ENCODE measurements at places on chromosomes 13 and 19.

GRCh38 chr13:91621963-91622362, 223.5 kb downstream of the GPC5 start:
- DNase-seq, result no peak

DNA sequence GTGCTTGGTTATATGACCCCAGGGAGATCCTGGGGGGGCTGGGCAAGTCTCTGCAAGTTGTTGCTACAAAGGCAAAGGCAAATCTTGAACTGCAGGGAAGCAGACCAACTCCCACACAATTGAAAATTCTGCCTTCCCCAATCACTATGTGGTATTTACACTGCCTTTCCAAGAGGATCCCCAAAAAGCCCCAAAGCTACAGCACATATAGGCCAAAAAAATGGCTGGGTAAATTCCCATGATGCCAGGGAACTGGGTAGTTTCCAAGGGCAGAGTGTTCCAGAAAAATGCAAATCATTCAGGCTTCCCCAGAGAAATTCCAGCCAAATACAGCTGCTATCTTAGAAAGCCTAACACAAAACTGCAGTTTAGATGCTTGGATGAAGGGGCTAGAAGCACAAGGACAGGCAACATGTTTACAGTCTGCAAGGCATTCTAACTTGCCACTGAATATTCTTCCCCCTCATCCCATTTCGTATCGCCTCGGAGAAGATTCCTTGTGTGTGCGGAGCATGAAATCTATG, 6.2 kb downstream of the FOXO1 start:
- no peak for DNase-seq

GRCh38 chr19:4108767-4109625, 14.9 kb downstream of the MAP2K2 start:
- DNase-seq, result no peak

- no peak for DNase-seq
Observed at GRCh38 chr13:34900288-34900739, 41.8 kb upstream of the NBEA start.

DNA sequence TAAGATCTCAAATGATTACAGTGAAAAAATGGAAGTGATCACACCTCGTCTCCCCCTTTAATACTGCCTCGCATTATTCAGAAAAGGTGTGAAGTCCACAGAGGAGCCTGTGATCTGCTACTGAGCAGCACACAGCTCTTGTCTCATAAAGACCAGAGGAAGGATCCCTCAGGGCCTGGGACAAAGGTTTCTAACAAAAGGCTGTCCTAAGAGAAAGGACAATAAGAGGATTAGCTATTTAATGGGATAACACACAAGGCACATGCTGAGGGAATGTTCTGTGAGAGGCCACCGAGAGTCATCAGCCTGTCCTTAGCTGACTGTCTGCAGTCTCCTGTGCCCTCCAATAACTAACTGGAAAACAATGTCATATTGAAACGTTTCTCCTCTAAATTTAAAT, 26.7 kb downstream of the EBPL start:
- DNase-seq, result no peak

- DNase-seq, result no peak
Observed at GRCh38 chr19:4206818-4207484, 22.4 kb upstream of the EBI3 start.

GRCh38 chr13:63190742-63191141, 1775.1 kb upstream of the PCDH20 start:
- peak; percentile 24 for DNase-seq

DNA sequence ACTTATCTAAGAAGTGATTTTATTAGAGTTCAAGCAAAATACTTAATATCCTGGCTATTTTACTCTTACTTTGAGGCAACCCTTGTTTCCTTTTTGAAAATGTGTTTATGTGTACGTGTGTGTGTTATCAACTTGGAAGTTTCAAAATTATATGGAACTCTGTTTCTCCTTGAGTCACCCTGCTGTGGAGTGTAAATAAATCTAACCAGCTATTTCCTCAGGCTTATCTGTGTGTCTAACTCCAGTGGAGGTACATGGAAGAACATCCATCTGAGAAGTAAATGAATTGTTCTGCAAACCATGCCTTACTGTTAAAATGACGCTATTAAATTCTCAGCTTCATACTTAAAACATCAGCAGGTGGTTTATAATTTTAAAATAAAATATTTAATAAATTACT, 583.4 kb upstream of the SLITRK5 start:
- no peak for DNase-seq

DNA sequence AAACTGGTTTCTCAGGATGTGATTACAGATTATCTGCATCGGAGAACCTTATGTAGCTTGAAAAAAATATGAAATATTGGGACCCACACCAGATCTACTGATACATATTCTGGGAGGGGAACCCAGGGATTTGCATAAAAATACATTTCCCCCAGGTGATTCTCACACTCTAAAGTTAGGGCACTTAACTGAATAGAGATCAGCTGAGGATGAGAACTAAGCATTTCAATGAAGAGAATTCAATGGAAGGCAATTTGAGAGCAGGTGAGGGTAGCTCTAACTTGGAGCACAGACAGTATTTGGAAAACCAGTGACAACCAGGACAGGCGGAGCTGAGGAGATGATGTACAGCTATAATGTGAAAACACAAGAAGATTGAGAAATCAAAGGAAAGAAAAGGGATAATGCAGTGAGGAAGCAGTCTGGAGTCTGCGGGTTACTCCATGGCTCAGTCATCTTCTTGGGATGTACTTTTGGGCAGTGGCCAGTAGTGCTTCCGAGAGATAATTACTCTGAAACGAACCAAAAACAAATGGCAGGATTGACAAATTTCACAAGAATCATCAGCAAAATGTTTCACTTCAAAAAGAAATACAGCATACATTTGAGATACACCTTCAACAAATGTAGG, 6.1 kb upstream of the OXGR1 start:
- DNase-seq, result no peak

DNA sequence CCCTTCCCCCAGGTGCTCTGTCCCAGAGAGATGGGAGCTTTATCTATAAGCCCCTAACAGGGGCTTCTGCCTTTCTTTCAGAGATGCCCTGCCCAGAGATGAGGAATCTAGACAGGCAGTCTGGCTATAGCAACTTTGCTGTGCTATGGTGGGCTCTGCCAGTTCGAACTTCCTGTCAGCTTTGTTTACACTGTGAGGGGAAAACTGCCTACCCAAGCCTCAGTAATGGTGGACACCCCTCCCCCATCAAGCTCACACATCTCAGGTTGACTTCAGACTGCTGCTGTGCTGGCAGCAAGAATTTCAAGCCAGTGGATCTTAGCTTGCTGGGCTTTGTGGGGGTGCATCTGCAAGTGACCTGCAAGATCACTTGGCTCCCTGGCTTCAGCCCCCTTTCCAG, 21.5 kb downstream of the CYSLTR2 start:
- no peak for DNase-seq

GRCh38 chr13:30851697-30852096, 54.4 kb upstream of the MEDAG start:
- DNase-seq, result no peak

DNA sequence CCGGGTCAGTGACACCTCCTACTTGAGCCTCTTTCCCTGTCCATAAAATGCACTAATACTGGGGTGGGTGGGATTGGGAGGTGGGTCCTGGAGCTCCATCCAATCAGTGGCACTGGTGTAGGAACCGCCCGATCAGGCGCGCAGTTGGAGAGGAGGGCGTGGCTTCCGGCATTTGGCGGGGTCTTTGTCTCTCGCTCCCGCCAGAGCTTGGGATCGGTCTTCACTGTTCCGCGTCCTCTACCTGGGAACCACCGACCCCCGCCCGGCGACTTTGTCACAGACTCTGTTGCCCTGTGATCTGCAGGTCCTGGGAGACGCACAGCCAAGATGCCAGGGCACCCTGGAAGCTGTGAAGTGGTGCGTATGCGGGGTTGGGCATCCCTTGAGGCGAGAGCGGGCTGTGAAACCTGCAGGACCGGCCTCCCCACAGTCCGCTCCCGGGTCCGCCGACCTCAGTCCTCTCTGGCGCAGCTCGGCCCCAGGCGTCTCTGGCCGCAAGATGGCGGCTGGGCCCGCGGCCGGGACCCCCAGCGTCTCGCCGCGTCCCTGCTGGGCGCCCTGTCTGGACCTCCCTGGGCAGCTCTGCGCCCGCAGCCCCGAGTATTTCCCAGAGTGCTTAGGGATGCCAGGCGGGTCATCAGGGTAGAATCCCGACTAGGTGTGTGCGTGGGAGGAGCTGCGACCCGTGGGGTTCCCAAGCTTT, 41.6 kb upstream of the ZNF730 start:
- DNase-seq, result peak; percentile 16

- no peak for DNase-seq
Observed at GRCh38 chr19:38699647-38700349, 44.5 kb downstream of the CAPN12 start.

DNA sequence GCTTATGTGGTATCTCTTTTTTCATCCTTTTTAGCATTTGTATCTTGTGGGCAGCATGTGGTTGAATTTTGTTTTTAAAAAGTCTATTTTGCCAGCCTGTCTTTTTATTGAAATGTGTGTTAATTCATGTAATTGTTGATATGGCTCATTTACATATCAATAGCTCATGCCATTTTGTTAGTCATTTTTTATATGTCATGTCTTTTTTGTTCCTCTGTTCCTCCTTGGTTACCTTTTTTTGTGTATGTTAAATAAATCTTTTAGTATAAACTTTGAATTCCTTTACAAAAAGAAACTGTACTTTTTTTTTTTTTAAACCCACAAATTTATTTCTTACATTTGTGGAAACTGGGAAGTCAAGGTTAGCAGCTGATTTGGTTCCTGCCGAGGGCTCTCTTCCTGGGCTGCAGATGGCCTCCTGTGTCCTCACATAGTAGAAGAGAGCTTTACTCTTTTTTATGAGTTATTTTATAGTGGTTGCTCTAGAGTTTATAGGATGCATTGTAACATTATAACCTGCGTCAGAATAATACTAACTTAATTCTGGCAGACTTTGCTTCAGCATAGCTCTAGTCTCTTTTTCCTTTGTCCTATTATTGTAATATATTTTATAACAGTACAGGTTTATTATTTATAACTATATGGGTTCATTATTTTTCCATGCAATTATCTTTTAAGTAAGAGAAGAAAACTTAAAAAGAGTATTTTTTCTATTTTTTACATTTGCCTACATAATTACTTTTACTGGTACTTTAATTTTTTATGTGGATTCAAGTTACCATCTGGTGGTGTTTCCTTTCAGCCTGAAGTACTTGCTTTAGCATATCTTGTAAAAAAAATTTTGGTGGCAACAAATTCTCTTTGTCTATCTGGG, 86.3 kb downstream of the URI1 start:
- no peak for DNase-seq

GRCh38 chr13:35836446-35836845, 294.7 kb downstream of the DCLK1 start:
- no peak for DNase-seq

DNA sequence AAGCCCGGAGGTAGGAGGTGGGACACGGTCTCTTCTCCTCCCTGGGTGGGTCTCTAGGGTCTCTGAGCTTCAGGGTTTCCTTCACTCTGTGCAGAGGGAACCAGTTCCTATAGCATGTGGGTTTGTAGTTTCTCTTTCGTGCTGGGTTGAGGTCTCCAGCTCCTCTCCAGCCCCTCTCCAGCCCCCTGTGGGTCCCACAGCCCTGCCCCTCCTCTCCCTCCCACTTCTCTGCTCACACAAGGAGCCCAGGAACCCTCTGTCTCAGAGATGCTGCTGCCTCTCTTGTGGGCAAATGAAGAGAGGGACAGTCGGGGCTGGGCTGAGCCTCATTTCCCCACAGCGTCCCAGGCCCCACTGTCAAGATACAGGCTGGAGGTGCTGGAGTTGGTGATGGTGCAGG, 1.4 kb downstream of the SIGLEC7 start:
- DNase-seq, result no peak

- DNase-seq, result no peak
Observed at GRCh38 chr19:42403586-42403985, 13.5 kb upstream of the CNFN start.
